Colonic mucosa (tissue), 4 donors: ENCODE measurements at places on chromosomes 16 and 17. TPM values are rescaled to one million over a fixed set of nuclear protein-coding genes. Genes with fewer than 3 reads are reported as not detected.

Gene FNDC8
- total RNA-seq = not detected

DNA sequence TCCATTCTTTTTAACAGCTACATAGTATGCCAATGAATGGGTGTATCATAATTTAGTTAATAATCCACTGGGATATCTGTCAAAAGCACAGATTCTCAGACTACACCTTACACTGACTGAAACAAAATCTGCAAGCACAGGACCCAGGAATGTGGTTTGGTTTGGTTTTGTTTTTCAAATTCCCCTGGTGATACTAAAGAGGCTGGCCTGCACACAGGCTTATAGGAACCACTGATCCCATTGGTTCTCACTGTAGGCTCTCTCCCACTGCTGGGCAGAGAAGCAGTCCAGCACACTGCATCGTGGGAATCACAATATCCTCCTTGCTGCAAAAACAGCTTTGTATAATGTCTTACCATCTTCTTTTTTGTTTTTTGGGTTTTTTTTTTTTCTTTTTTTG lies 67.1 kb downstream of the TEX14 start:
- no peak overlapping the region for H3K4me3 ChIP-seq
- no peak for DNase-seq
- H3K36me3 ChIP-seq = no peaks in the 10 kb centered on the region
- H3K27ac ChIP-seq = no peak overlapping the region
- H3K27me3 ChIP-seq = no peaks in the 10 kb centered on the region
- no peaks in the 10 kb centered on the region for H3K4me1 ChIP-seq

- H3K27ac ChIP-seq = no peak overlapping the region
- H3K4me3 ChIP-seq = no peak overlapping the region
- no peaks in the 10 kb centered on the region for H3K27me3 ChIP-seq
- H3K36me3 ChIP-seq = peaks cover 20% of the 10 kb centered on the region
- no peak for DNase-seq
Observed at GRCh38 chr16:29983420-29984136, 9.9 kb downstream of the TAOK2 start.

DNA sequence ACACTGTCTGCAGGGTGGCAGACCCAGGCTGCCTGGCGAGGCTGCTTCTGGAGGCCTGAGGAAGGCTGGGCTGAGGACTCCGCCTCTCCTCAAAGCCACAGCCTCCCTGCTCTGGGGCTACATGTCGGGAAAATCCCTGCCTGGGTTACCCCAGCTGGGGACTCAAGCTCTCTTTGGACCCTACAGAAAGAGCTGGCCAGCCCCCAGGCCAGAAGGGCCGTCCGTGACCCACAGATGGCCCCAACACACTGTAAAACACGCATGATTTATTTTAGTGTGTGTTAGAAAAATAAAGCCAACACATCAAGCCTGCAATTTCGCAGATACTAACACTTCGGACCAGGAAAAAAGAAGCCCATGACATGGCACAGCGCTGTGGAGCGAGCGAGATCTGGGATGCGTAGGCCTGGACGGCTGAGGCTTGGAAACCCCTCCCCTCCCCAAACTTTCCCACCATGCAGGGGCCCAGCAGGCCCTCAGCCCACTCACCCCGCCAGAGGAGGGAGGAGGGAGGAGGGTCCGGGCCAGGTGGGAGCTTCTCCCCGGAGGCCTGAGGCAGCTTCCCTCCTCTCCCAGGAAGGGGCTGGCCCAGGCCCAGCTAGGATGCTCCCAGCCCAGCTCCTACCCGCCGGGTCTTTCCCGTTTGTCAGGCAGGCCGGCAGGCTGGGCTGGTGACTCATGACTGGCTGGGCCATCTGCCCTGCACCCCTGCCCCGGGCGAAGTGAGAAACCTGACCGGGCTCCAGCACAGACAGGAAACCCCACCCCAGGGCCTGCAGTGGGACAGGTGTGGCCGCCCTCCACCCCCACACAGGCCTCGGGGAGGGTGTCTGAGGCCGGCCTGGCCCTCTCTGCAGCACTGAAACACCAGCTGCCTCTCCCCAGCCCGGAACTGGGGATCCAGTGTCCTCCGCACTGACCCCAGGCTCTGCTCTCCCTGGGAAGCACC lies 34.1 kb upstream of the SLC38A10 start:
- peaks cover 19% of the 10 kb centered on the region for H3K4me1 ChIP-seq
- H3K27ac ChIP-seq = peak overlapping the region; percentile 81
- no peaks in the 10 kb centered on the region for H3K36me3 ChIP-seq
- no peaks in the 10 kb centered on the region for H3K27me3 ChIP-seq
- DNase-seq = peak; percentile 95
- H3K4me3 ChIP-seq = no peak overlapping the region

DNA sequence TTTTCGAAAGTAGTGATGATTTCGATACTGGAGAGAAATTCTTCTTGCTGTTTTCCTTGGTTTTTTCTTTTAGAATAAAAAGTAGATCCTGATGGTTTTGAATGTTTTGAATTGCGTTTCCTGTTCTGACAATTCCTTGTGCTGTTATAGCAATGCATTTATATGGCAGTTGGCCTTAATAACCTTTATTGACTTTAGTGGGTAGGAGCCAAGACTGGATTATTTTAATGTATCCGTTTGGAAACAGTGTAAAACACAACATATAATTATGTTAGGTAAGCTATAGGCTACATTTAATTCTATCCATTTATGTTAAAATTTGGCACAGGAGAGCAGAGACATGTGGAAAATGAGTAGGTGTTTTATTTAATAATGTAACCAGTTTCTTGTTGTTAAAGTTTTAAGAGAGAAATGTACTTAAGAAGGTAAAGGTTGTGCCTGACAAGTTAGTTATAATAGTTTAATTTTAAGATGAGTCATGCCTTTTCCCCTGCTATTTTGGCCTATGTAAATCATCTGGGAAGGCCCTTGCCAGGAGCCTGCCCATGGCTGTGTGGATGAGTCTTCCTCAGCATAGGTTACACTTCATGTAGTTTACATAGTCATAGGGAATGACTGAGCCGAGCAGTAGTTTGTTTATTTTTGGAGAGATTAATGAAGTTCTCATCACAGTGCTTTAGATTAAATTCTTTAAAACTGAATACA lies 189.9 kb downstream of the FTO start:
- H3K4me3 ChIP-seq = no peak overlapping the region
- no peaks in the 10 kb centered on the region for H3K27me3 ChIP-seq
- no peaks in the 10 kb centered on the region for H3K4me1 ChIP-seq
- peak; percentile 38 for DNase-seq

Gene RAD51C
- 13.2 TPM for total RNA-seq

GRCh38 chr17:79991924-79992648 lies 43.6 kb downstream of the TBC1D16 start:
- H3K27ac ChIP-seq = peak overlapping the region; percentile 56
- no peaks in the 10 kb centered on the region for H3K36me3 ChIP-seq
- H3K4me1 ChIP-seq = peaks cover 48% of the 10 kb centered on the region
- H3K4me3 ChIP-seq = peak overlapping the region; percentile 35
- H3K27me3 ChIP-seq = no peaks in the 10 kb centered on the region
- peak; percentile 84 for DNase-seq

DNA sequence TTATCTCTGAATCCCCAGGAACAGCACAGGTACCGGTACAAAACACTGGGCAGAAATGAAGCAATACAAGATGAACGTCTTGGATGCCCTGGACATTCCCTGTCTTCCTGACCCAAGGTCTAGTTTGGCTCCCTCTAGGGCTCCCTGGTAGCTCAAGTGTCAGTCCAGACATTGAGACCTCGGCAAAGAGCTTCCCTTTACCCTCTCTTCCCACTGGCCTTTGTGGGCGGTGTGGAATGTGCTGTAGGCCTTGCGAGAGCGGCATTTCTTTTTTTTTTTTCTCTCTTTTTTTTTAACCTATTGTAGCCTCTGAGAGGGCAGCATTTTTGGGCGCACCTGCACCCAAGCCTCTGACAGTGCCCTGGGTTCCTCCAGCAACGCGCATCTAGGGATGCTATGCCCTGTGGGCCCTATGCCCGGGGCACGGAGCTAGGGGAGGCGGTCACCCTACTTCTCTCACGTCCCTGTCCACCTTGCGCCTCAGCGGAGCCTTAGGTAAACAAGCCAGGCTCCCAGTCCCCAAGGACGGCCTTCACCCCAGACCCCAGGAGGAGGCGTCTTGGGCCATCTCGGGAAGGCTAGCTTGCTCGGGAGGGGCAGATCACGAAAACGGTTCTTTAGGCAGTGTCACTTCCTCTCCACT lies 1.2 kb upstream of the NFATC3 start:
- peak overlapping the region; percentile 86 for H3K27ac ChIP-seq
- H3K4me1 ChIP-seq = peaks cover 36% of the 10 kb centered on the region
- no peaks in the 10 kb centered on the region for H3K36me3 ChIP-seq
- H3K27me3 ChIP-seq = no peaks in the 10 kb centered on the region

DNA sequence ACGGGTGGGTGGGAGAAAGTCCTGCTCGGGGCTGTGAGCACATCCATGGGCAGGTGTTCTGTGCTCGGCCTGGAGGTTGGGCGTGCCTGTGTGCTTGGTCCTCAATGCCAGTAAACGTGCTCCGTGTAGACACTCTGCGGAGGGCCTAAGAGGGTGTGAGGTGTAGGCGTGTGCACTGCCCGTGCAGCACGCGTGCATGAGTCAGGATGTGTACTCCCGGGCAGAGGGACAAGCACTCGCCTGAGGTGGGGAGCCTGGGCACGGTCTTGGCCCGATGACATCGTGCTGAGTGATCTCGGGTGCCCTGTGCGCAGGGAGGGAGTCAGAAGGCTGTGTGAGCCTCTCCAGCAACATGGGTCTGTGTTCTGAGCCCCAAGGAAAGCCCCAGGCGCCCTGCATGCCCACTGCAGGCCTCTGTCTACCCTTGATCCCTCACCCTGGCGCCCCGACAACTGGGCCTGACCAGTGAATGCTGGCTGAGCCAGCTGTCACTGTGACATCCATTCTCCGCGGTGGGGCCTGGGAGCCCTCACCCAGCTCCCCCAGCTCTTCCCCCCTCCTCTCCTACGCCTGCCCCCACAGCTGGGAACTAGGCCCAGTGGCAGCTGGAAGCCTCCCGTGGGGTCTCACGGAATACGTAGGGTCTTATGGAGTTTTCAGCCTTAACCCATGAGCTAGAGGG lies 23.5 kb upstream of the NXPH3 start:
- no peak overlapping the region for H3K27ac ChIP-seq
- no peaks in the 10 kb centered on the region for H3K4me1 ChIP-seq
- DNase-seq = no peak

DNA sequence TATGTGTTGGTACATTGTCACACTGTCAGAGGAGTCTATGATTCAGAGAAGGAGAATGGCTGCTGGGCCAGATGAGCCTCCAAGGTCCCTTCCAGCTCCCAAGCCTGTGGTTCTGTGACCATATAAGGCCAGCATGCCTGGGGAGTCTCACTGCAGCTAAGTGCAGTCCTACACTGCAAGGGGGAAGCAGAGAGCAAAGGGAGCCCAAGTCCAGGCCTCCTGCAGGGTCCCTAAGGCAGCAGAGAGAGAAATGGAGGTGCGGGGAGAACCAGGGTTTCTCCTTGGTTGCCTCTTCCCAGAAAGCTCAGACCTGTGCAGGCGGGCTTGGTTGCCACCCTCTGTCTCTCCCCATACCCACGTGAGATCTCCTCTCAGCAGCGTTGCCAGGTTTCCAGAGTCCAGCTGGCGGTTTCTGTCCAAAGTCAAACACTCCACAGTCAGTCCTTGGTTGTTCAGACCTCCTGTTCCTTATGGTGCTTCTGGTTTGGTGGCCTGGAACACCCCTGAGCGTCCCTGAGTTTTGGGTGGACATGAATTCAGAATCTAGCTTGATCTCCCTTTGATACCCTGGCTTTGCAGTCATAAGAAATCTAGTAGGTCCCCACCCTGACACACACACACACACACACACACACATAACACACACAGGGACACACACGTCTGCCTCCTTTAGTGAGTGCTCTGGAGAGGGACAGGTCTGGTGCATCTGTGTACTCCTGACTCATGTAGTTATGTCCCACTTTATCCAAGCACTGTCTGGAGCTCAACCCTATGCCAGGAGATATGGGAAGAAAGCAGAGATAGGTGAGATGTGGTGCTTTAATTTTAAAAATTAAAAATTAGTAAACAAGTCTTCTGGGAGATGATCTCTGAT lies 78.8 kb downstream of the GNAO1 start:
- peak overlapping the region; percentile 4 for H3K27ac ChIP-seq
- no peak overlapping the region for H3K4me3 ChIP-seq
- H3K4me1 ChIP-seq = no peaks in the 10 kb centered on the region
- no peaks in the 10 kb centered on the region for H3K36me3 ChIP-seq

GRCh38 chr16:55828680-55829079 lies 4.2 kb downstream of the CES1 start:
- no peaks in the 10 kb centered on the region for H3K27me3 ChIP-seq
- no peak overlapping the region for H3K4me3 ChIP-seq
- no peaks in the 10 kb centered on the region for H3K36me3 ChIP-seq
- H3K4me1 ChIP-seq = no peaks in the 10 kb centered on the region

DNA sequence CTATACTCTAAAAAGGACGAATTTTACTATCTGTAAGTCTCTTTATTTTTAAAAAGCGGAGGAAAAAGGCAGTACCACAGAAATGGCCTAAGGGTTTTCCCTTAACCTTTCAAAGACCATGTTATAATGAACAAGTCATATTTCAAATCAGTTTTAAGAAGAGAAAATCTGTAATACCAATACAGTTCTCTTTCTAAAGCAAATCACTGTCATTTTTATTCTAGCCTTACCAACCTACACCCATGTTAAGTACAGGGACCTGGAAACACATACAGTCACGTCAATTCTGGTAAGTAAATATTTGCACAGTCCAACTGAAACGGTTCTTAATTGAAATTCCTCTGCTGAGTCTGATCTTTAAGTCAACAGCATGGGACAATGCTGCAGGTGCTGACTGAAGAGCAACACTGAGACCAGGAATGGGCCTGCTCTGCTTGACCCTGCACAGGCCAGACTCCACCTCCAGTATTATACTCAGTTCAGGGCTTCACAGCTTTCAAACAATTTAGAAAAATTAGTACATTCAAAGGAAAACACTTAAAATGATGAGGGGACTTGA lies 20.2 kb downstream of the MBTPS1 start:
- DNase-seq = peak; percentile 57
- H3K27ac ChIP-seq = peak overlapping the region; percentile 34
- H3K36me3 ChIP-seq = peaks cover 14% of the 10 kb centered on the region
- H3K4me3 ChIP-seq = no peak overlapping the region

- no peaks in the 10 kb centered on the region for H3K36me3 ChIP-seq
- no peak overlapping the region for H3K4me3 ChIP-seq
- DNase-seq = no peak
- H3K27ac ChIP-seq = no peak overlapping the region
Observed at GRCh38 chr17:79201119-79201518, 126.5 kb downstream of the ENGASE start.

- no peaks in the 10 kb centered on the region for H3K36me3 ChIP-seq
- no peaks in the 10 kb centered on the region for H3K27me3 ChIP-seq
- peaks cover 3% of the 10 kb centered on the region for H3K4me1 ChIP-seq
- DNase-seq = peak; percentile 63
Observed at GRCh38 chr17:62966426-62967204, 580 bp downstream of the TANC2 start.

Gene ABCC11
- not detected for total RNA-seq

GRCh38 chr17:63430223-63430622 lies 15.9 kb downstream of the CYB561 start:
- H3K27ac ChIP-seq = no peak overlapping the region
- H3K27me3 ChIP-seq = no peaks in the 10 kb centered on the region
- no peak overlapping the region for H3K4me3 ChIP-seq
- H3K36me3 ChIP-seq = no peaks in the 10 kb centered on the region
- peaks cover 14% of the 10 kb centered on the region for H3K4me1 ChIP-seq

GRCh38 chr16:27724482-27725235 lies 174.7 kb downstream of the KATNIP start:
- DNase-seq = peak; percentile 50
- peaks cover 3% of the 10 kb centered on the region for H3K4me1 ChIP-seq
- H3K36me3 ChIP-seq = no peaks in the 10 kb centered on the region
- H3K27me3 ChIP-seq = no peaks in the 10 kb centered on the region
- H3K4me3 ChIP-seq = no peak overlapping the region

Gene ATP2C2
- total RNA-seq = 220 TPM

Gene PRSS22
- 6.1 TPM for total RNA-seq

Gene BORCS6
- total RNA-seq = 11.7 TPM
